ENCODE measurements at places on chromosomes 2 and 18.

DNA sequence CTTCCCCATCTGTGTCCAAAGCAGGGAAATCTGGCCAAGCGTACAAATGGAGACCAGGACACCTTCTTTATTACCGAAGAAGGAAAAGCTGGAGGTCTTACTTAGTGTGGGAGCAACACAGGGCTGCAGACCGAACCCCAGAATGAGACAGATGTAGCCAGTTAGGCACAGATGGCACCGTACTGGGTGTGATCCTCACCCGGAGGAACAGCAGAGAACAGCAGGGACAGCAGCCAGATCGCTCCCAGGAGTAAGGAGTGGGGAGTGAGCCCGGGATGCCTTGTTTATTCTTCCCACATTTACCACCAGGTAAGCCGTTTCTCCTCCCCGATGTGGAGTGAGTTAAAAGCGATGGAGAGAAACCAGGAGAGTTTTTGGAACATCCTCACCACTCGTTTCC, 150.7 kb upstream of the SPRED2 start:
- DNase-seq = no peak

DNA sequence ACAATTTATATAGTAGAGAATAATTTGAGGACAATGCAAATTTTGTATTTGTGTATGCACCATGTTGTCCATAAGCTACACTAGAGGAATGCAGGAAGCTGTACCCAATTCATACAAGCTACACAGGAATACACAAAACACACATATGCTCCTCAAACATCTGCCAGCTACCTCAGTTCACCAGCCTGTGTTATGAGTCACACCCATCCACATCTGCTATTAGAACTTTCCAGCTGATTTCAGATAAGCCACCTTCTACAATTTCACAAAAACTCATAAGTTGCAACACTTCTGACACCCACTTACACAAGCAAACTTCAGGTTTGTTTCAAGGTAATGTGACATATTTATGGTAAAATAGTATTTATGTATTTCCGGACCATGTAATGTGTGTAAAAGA, 438.9 kb downstream of the SATB2 start:
- no peak for DNase-seq

DNA sequence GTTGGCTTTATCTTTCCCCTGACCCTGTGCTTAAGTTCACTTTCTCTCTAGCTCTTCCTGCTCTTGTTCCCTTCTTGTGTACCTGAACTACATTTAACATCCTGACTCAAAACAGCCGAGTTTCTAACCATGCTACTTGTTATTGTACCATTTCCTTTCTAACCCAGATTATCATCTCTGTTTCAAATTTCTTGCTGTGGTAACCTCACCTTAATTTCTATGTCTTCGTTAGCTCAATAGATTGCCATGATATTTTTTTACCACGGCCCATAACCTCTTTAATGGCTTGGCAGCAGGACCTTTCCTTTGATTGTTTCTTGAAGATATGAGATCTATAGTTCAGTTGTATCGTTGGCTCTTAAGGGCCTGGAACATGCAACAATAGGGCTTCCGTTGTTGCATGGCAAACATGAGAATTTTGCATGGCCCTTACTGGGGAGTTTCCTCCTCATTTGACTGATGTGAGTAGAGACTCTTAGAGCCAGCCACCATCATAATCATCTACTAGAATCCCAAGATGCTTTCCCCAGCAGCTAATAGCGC, 11.1 kb downstream of the CFAP36 start:
- DNase-seq = no peak

GRCh38 chr18:3323900-3324299, 62.0 kb downstream of the MYL12B start:
- no peak for DNase-seq

GRCh38 chr18:31617031-31617717, 25.5 kb downstream of the TTR start:
- DNase-seq = no peak

DNA sequence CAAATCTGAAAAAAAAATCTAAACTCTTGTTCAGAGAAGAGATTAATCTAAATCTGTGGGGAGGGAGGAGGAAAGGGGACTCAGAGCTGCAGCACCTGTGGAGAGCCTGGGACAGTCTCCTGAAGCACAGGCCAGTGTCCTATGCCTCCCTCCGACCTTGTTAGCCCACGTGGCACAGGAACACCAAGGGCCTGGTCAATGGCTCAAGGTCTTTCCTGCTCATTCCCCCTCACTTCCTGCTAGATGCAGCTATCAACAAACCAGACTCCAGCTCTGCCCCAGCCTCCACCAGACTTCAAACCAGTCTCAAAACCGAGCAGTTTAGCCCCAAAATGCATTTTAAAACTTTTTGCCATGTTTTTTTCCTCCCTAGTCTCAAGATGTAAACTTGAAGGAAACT, 20.1 kb upstream of the SULT1C3 start:
- no peak for DNase-seq

DNA sequence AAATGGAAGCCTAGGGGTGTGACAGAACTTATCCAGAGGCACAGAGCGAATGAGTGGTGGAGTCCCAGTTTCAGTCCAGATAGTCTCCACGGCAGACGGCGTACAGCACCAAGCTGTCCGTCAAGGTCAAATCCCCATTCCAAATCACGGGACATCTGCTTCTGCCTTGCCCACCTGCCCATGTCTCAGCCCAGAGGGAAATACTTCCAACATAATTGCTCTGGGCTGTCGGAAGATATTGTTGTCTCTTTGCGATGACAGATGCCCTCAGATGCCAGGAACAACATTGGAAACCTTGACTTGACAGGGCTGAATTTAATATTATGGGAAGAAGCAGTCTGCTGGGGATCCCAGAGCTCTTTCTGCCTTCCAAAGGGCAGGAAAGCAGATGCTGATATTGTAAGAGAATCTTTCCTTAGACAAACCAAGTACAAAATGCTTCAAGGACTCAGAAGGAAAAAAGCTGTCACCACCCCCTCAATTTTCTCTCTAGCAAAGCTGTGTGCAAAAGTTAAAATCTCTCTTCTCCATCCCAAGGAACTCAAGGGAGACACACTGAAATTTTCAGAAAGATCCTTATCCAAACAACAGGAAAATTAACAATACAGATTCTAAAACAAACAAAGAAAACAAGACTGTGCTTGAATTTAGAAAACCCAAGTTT, 364.0 kb downstream of the LRATD1 start:
- no peak for DNase-seq

DNA sequence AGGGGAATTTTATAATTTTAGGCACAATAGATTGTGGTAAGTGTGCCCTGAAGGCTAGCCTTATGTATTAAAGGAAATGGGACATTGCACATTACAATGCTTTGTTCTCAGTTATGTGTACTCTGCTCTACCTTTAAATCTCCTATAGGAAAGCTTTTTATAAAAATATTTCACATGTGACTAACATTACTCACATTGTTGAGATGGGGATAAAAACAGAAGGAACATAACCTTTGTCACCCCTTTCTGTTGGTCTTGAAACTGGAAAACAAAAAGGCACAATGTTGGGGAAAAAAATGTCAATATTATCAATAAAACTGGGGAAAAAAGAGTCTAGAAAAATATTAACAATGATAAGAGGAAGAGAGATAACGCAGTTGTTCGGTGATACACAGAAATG, 17.3 kb upstream of the STAT1 start:
- DNase-seq = no peak

DNA sequence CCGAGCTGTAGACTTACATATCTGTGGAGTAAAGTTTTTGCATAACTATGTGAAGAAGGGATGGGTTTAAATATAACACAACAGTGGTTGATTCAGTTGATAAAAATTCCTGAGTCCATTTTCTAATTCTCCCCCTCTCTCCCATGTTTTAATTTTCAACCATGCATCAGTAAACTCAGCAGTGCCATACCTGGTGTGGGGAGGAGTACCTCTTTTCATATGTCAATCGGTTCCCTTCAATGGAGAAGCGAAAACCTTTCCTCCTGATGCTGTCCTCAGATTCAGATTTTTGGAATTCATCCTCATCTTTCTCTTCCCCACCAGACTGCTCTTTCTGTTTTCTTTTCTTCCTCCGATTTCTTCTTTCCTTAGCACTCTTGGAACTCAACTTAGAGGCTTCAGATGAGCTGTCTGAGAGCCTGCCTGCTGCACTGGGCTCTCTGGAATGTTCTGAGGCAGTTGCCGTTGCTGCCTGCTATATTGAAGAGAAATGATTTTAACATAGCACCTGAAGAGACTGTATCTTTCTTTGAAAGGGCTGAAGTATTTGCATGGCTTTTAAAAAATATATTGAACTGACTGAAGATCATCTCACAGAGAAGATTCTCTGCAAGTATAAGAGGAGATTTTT, 82.9 kb downstream of the SCN1A start:
- DNase-seq = no peak

DNA sequence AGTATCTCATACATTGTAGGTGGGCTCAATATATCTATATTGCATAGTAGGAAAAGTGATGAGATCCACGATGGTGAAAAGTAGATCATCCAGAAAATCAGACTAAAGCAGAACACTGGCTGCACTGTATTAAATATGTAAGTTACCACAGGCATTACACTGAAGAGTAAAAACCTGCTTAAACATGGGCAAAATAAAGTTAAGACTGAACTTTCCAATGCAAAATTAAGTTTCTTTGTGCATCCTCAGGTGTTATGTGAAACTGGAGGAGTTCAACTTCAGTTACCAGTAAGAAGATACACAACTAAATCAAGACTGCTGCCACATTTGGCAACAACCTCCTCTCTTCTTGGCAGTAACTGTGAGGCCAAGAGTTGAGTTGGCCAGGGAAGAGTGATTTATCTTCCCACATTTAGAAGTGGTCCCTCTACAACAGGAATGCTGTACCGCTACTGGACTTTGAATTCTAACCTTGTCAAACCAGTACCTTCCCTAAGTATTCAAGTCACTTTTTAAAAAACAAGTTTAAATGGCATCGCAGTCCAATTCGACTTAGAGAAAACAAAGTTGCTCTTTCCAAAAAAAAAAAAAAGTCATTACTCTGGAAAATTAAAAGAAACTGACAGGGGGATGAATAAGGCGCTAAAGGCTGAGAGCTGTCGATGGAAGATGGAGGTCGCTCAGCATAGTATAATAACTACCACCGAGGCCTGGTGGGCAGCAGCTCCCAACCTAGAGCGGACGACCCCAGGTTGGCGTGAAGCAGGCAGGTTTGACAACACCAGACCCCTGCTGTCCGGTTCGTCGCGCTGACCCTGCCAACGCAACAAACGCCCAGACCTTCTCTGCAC, 1.1 kb downstream of the MAP4K3 start:
- DNase-seq = peak; percentile 76

DNA sequence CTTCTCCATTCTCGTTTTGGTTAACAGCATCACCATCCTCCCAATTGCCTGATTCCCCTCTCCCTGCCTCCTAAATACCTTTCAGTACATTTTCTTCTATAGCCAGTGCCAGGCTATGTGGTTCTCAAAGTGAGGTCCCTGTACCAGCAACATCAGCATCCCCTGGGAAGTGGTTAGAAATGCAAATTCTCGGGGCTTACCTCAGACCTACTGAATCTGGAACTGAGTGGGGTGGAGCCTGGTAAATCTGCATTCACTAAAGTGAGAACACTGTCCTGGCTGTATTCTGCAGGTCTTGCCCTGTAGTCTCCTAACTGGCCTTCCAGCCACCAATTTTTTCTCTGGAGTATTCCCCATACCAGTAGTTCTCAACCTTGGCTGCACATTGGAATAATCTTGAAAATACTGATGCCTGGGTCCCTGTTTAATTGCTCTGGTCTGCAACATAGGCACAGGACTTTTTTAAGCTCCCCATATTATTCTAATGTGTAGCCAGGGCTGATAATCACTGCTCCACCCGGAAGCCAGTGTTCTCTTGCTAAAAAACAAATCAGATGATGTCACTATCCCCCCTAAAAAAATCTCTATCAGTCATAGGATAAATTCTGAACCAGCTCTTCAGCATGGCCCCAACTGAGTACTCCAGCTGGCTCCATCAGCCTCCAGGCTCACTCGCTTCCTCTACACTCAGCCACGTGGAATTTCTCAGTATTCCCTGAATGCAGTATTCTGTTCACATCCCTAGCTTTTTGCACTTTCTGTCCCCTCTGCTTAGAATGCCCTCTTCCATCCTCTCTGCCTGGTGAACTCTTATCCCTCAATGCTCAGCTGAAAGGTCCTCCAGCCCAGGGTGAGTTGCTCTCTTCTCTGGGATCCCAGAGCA, 98.4 kb downstream of the CDK15 start:
- DNase-seq = no peak

DNA sequence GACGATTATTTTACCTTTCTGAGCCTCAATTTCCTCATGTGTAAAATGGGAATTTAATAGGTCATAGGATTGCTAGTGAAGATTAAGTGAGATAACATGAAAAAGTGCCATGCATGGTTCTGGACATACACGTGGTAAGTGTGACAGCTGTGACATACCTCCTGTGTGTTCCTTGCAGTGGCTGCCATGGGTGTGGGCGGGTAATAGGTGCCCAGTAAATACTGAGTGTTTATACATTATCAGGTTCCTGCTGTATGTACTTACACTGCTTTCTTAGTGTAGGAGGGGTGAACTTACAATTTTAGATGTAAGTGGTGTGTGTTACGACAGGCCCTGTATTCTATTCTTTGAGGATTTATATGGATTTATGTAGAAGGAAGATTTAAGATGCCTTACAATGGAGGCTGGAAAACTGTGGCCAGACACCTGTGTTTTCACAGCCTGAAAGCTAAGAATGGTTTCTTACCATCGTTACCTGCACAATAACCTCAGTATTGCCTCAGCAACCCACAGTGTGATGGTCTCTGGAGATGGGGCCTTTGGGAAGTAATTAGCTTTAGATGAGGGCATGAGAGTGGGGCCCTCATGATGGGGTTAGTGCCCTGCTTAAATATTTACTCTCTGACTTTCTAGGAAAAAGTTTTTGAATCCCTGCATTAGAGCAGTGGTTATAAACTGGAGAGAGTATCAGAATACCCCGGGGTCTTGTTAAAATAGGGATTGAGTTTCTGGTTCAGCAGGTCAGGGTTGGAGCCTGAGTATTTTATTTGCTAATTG, 78.1 kb downstream of the ASAP2 start:
- no peak for DNase-seq

All from myocyte (in vitro differentiated cells).